ENCODE measurements at places on chromosomes 3 and 15.

DNA sequence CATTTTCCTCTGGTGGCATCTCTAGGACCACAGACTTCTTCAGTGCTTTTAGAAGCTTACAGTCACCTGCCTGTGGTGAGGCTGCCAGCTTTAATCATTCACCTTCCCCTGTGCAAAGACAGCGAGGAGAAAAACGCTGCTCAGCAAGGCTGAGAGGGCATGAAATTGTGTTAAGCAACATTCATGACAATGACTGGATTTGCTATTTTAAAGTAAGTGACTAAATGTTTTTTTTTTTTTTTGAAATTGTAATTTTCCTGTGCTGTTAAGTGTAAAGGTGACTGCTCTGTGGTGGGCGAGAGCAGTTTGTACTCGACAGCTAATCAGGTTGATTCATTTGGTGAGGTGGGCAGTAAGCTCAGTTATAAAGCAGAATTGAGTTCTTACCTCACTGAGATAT lies 240.4 kb downstream of the NSUN3 start:
- no peak for DNase-seq

GRCh38 chr3:100210772-100211135 lies 50.0 kb upstream of the TBC1D23 start:
- no peak for DNase-seq

GRCh38 chr3:127729556-127730056 lies 56.9 kb downstream of the ABTB1 start:
- DNase-seq: no peak

DNA sequence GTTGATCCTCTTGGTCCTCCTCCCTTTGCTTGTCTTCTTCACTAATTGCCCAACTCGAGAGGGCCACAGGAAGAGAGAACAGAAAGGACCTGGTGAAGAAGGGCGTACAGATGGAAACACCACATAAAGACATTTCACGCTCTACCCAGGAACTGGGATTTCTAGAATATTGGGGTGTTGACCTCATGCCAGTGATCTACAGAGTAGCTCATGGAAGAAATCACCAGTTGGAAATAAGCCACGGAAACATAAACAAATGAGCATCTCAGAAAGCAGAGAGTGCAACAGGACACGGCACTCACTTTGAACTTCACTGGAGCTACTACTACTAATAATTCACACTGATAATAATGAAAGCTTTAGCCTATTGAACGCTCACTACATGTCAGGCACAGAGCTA lies 84.6 kb upstream of the ARHGEF3 start:
- no peak for DNase-seq

GRCh38 chr15:76065793-76066192 lies 6.0 kb downstream of the TMEM266 start:
- no peak for DNase-seq

GRCh38 chr3:45319996-45320305 lies 68.4 kb upstream of the LARS2 start:
- no peak for DNase-seq
